ENCODE measurements at places on chromosomes 5 and 9.

- DNase-seq, result peak; percentile 89
These were observed 6.5 kb downstream of the TBC1D2 start for GRCh38 chr9:98248737-98249474.

DNA sequence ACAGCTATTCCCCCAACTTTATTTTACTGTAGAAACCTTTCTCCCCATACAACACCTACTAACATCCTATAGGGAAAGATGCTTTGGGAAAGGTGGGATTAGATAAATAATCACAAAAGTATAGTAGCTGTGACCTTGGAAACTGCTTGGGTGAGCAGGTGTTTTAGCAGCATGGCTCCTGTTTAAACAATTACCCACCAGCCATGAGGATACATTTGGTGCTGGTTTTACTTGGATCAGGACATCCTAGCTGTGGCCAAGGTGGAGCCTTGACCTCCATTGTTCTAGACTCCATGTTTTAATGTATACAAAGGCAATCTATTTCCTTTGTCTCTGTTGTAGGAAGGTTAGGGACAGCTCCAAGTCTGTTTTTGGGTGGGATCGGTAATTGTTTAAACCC is 56.8 kb upstream of the ALDH1B1 start:
- DNase-seq, result no peak

DNA sequence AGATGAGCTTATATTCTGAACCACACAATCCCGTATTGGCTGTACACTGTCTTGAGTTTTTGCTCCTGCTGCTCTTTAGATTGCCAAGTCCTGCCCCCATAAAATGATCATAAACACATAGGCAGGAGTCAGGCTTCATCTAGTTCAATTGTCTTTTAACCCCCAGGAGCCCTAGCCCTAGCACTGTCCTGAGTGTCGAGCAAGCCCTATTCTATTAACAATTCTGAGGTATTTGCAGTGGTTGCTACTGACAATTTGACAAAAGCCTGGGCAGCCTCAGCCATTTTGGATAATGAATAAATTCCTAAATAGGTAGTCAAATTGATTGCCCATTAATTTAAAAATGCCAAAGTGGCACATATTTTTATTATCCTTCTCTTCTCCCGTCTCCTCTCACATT is 257.2 kb downstream of the YTHDC2 start:
- DNase-seq, result no peak

- DNase-seq, result no peak
These were observed 77.4 kb upstream of the ADAMTS16 start for GRCh38 chr5:5062525-5063302.

DNA sequence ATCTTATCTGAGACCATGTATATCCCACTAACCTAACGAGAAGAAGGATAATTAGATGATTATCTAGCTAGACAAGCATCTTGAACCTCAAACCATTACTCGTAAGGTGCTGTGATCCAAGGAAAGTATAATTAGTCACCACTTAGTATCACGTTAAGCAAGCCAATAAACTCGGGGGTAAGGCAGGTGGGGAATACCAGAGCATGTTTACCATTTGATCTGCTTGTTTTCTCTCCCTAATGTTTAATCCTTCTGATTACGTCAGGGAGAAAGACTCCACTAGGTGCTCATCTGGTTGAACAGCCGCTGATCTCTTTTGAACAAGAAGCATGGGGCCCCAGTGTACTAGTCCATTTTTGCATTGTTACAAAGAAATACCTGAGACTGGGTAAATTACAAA is 69.9 kb upstream of the SLC1A1 start:
- DNase-seq, result no peak

DNA sequence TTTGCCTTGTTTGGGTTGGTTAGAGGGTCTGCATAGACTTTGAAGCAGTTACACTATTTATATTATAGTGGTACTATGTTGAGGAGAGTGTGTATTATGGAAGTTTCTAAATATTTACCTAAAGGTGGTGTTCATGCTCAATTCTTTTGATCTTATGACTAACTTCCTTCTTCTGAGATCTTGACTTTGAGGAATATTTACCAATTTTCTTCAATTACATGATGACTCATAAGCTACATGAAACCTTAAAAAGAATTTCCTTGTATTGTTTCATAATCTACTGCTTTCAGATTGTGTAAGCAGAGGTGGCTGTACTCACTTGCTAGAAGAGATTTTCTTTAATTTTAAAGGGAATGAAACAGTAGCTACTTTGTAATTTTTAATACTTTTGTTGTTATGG is 276.1 kb downstream of the TAF11L14 start:
- DNase-seq, result no peak

DNA sequence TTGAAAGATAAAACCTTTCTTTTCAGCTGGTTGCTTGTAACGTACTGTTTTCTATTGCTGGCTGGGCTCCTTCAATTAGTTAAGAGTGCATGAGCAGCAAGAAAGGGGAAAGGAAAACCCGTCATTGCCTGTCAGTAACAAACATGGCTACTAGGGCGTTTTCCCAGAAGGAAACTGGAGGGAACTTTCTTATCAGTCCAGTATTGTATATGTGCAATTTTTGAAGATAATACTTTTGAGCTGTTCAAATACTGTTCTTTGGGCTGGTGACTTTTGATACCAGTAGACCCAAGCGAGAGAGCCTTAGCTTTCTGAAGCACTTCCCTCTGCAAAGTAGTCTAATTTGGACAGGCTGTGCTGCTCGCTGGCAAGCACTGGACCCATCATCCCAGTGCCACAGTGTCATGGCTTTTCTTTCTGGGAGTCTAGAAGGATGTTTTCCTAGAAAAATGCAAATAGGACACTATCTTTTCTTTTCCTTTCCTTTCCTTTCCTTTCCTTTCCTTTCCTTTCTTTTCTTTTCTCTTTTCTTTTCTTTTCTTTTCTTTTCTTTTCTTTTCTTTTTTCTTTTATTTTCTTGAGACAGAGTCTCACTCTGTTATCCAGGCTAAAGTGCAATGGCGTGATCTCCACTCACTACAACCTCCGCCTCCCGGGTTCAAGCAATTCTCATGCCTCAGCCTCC is 149.9 kb upstream of the SMIM23 start:
- DNase-seq, result no peak

GRCh38 chr9:18666986-18667772 is 193.2 kb downstream of the ADAMTSL1 start:
- DNase-seq, result no peak

GRCh38 chr9:3989915-3990314 is 310.0 kb downstream of the GLIS3 start:
- DNase-seq, result no peak

DNA sequence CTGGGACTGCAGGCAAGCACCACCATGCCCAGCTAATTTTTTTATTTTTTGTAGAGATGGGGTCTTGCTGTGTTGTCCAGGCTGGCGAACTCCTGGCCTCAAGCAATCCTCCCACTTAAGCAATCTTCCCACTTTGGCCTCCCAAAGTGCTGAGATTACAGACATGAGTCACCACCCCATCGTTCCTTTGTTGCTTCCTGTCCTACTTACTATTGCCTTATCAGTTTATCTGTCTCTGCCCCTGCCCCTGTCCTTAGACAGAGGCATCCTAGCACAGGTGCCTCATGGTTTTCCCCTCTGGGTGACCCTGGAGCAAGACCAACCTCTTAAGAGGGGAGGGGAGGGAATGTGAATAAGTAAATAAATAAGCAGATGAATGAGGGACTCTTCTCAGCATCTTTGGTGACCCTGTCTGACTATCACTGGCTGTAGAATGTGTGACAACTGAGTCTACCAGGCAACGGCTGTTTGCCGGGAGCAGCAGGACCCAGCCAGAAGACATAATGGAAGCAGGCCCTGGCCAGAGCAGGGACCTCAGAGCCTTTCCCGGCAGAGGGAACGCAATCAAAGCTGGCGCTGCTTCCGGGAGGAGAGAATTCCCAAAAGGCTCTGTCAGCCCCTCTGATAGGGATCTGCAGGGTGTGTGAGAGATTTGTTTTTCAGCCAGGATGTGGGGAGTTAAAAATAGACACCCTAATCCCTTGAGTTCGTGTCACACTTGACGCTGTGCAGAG is 43.8 kb upstream of the DAB2IP start:
- peak; percentile 33 for DNase-seq

GRCh38 chr5:163569284-163569683 is 63.9 kb downstream of the MAT2B start:
- peak; percentile 35 for DNase-seq

DNA sequence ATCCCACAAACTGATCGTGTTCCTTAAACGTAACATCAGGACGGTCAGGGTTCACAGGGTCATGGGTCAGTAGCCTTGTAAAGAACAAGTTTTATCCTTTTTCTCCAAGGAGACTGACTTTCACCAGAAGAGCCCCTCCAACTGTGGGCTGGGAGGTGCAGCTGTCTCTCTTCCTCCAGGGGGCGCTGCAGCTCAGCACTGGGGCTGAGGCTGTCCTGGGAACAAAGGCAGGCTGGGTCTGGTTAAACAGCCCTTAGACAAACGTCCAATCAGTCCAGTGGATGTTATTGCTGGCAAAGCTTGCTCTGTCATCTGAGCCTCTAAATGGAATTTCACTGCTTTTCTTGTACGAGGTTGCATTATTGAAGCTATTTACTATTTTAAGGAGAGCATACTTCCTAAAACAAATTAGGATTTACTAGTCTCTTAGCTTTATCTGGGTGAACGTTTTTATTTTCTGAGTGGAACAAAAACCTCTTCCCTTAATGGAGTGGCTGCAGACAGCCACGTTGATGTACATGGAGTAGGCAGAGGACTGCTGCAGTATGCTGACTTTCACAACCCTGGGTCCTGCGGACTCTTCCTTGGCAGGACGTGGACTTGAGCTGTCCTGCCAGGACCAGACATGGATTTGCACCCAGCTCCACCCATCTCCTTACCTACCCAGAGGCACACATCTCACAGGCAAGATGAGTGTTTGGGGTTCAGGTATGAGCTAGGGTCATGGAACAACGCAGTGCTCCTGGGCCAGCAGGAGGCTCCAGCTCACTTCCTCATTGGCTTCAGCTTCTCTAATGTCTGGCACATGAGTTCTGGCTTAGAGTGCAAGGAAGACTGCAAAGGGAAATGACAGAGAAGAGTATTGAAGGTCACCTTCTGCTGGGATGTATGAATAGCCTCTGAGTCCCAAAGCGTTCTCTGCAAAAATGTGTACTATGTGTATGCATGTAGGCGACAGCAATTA is 7.8 kb downstream of the EXOSC2 start:
- peak; percentile 76 for DNase-seq

- no peak for DNase-seq
These were observed 54.3 kb downstream of the PSD2 start for GRCh38 chr5:139849942-139850341.

- peak; percentile 41 for DNase-seq
These were observed 185.8 kb downstream of the PCSK1 start for GRCh38 chr5:96247097-96247701.

- no peak for DNase-seq
These were observed 557 bp upstream of the IL3 start for GRCh38 chr5:132059696-132060500.

GRCh38 chr5:74212336-74212735 is 428.2 kb downstream of the ENC1 start:
- DNase-seq, result peak; percentile 15

DNA sequence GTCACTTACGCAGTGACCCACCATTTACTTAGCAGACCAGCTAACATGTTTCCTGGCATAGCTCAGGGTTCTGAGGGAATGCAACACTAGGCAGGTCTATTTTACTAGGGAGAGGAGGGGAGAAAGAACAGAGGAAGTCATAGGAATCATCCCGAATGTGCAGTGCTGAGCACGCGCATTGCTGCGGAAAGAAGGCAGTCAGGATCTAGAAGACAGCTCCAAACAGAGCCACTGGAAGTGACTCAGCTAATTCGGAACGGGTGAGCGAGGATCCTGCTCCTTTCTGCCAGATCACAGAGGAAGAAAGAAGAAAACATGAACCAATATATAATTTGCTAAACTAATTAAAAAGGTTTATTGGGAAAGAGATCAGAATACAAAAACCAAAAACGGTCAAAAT is 339.8 kb downstream of the EFNA5 start:
- no peak for DNase-seq

GRCh38 chr9:34588671-34589635 is 571 bp downstream of the CNTFR start:
- DNase-seq, result no peak
